ENCODE measurements at places on chromosomes 6 and 20. TPM values are rescaled to one million over a fixed set of nuclear protein-coding genes. Genes with fewer than 3 reads are reported as not detected.

GRCh38 chr6:156807028-156807427 is 29.9 kb downstream of the ARID1B start:
- no peak for DNase-seq
- no peaks in the 10 kb centered on the region for H3K27me3 ChIP-seq
- H3K36me3 ChIP-seq, result peaks cover 9% of the 10 kb centered on the region
- no peak overlapping the region for H3K4me3 ChIP-seq
- H3K4me1 ChIP-seq, result peaks cover 39% of the 10 kb centered on the region

GRCh38 chr20:45363611-45364492 is 896 bp downstream of the SYS1 start:
- H3K27ac ChIP-seq, result peak overlapping the region; percentile 100
- peak; percentile 56 for DNase-seq
- H3K27me3 ChIP-seq, result no peaks in the 10 kb centered on the region
- peaks cover 34% of the 10 kb centered on the region for H3K36me3 ChIP-seq
- H3K4me1 ChIP-seq, result peaks cover 41% of the 10 kb centered on the region

DNA sequence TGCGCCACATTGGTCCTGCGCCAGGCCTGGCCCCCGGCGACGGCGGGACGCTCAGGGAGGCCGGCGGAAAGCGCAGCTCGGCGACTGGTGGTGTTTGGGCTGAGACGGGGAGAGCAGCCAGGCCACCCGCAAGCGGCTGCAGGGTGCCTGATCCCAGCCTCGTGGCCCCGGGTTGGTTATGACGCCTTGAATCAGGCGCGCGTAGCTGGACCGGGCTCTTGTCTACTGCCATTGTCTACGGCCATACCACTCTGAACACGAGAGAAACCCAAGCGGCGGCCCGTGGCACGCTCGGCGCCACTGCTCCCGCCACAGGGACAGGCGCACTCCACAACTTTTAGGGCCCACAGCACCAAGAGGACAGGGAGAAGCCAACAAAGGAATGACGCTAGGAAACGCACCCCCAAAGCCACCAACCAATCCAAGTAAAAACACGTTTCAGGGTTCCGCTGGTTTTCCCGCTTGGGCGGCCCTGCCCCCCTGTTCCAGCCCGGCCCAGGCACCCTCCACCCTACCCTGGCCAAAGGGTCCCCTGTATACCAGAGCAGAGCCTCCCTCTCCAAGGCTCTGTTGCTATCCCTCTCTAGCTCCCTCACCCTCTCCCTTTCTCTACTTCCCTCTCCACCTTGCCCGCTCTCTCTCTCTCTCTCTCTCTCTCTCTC is 1849.3 kb upstream of the DEFB115 start:
- DNase-seq, result no peak
- peaks cover 6% of the 10 kb centered on the region for H3K36me3 ChIP-seq
- no peak overlapping the region for H3K27ac ChIP-seq
- H3K27me3 ChIP-seq, result peaks cover 14% of the 10 kb centered on the region

DNA sequence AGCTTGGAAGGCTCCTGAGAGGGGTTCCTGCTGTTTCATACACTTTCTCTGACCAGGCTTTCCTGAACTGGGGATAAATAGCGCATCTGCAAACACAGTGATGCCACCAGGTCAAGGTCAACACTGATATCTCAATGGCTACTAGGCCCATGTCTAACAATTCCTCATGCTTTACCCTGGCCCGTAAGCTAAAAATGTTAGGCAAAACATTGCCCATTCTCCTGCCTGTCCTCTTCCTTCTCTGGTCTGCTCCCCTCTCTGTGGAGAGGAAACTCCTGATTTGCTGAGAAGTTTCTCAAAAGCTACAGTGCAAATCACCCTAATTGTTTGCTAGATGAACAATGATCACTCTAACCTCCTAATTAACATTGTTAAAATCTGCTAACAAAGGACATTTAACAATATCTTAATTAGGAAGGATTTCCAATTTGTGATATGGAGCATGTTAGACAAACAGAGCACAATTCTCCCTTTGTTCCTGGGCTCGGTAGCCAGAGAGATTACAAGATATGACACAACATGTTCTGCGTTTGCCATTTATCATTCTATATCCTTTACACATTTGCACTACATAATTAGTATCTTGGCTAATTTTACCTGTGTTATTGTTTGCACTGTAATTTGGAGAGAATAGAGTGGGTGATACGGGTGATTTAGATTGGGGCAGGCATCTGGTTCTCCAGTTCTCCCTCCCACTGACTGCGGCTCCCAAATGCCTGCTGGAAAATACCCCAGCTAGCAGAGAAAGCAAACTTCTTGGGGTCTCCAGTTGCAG is 266.8 kb downstream of the CD83 start:
- H3K4me1 ChIP-seq, result peaks cover 32% of the 10 kb centered on the region
- no peak overlapping the region for H3K4me3 ChIP-seq
- no peaks in the 10 kb centered on the region for H3K27me3 ChIP-seq
- no peak for DNase-seq

GRCh38 chr6:169812257-169812644 is 60.8 kb downstream of the ERMARD start:
- DNase-seq, result peak; percentile 46
- H3K27me3 ChIP-seq, result peaks cover 26% of the 10 kb centered on the region
- H3K4me3 ChIP-seq, result no peak overlapping the region
- no peaks in the 10 kb centered on the region for H3K36me3 ChIP-seq

BTN1A1 gene
- not detected for total RNA-seq

CAPN11 gene
- not detected for total RNA-seq

BFSP1 gene
- total RNA-seq, result 0.43 TPM

TRIM31 gene
- 0.09 TPM for total RNA-seq
